AG09319 (cell line): ENCODE measurements at places on chromosomes 11 and 22.

DNA sequence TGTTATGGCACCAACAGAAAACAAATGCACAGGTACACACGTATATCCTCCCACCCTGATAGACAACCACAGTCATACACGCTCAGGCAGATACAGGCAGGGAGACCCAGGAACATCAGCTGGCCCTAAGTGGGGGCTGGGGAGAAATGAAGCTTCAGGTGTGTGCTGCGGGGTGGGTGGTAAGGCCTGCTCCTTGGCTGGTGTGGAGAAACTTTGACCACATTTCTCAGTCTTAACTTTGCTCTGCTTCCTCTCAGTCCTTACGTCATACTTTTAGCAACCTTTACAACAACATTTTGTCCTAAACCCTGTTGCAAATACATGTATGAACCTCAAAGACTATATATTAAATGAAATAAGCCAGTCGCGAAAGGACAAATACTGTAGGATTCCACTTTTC is 6.7 kb upstream of the ANAPC15 start:
- DNase-seq, result no peak

DNA sequence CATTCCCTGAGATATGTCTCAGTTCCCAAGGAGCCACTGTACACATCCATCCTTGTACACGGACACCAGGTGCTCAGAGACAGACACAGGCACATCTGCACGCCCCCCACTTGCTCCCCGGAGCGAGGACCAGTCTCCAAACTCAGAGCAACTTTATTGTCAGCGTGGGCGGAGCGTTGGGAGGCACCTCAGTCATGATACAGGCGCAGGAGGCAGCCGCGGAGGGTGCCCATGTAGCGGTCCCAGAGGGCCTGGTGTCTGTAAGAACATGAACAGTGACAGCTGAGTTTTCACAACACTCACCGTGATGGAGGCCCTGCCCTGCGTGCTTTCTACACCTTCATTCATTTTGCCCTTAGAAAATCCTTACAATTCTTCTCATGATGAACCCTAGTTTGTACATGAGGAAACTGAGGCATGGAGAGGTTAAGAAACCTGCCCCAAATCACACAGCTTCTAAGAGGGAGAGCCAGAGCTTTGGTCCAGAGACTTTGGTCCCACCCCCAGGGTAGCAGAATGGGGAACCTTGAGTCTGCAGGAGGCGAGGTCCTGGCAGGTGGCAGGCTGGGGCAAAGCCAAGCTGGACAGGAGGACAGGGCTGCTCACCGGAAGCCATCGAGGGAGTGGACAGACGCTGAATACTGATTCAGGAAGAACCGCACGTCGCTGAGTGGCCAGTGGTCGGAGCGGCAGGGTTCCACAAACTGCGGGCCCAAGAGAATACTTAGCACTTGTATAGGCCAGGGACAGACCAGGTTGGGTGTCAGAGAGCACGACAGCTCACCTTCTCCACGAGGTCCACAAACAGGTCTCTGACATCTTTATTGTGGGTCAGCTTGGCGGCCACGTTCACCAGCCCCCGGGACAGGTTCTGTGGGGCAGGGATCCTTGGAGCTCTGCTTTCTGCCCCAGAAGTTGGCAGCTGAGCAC is 4.2 kb downstream of the FIBP start:
- DNase-seq, result no peak

DNA sequence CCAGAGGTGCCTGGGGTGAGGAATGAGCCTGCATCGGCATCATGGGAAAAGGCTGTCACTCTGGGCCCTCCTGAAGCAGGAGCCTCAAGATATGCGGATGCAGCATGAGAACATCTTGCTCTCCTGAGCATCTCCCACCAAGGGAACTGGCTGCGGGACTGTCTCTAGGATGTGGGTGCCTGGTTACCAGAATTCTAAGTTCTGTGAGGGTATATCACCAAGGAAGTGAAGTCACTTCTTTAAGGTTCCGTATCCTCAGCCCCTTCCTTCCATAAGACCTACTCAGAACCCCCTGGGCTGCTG is 86.9 kb downstream of the GGTLC2 start:
- DNase-seq, result no peak

DNA sequence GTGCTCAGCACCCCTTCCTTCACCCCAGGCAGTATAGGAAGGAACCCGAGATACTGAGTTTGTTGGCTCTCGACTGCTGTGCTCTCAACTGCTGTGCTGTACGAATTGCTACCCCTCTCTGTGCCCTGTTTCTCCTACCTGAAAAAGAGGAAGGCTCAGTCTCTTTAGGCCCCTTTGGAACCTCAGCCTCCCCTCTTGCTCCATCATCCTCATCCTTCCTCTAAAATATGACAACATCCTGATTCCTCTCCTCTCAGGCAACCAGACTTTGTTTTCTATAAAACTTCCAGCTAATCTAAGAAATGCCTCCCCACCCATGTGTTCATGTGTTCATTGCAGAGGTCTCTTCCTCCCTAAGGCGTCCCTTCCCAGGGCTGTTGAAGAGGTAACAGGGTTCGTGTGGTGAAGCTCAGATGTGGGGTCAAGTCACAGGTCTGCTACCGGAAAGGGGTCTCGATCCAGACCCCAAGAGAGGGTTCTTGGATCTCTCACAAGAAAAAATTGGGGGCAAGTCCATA is 35.5 kb upstream of the CD82 start:
- no peak for DNase-seq
